ENCODE measurements at places on chromosomes 2 and 18.

GRCh38 chr2:217789736-217790181, 213.0 kb downstream of the TNS1 start:
- DNase-seq, result no peak

GRCh38 chr18:26386441-26386840, 160.2 kb downstream of the TAF4B start:
- DNase-seq, result no peak

- DNase-seq, result no peak
These were observed 25.8 kb upstream of the NRP2 start for GRCh38 chr2:205656461-205656860.

DNA sequence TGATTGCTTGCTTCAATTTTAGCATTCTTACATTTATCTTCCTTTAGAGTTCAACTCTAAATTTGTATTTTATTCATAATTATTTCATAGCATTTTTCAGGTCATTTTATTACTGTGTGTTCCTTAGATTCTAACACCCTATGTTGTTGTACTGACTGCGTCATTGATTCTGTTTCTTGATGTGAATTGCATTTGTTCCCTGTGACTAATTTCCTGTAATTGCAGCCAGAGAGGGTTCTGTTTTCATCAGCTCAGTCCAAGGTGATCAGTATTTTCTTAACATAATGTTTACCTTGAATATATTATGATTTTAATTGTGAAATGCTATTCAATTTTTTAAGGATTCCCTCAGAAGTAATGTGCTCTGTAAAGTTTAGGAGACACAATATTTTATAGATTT, 970.2 kb upstream of the PIK3C3 start:
- no peak for DNase-seq

DNA sequence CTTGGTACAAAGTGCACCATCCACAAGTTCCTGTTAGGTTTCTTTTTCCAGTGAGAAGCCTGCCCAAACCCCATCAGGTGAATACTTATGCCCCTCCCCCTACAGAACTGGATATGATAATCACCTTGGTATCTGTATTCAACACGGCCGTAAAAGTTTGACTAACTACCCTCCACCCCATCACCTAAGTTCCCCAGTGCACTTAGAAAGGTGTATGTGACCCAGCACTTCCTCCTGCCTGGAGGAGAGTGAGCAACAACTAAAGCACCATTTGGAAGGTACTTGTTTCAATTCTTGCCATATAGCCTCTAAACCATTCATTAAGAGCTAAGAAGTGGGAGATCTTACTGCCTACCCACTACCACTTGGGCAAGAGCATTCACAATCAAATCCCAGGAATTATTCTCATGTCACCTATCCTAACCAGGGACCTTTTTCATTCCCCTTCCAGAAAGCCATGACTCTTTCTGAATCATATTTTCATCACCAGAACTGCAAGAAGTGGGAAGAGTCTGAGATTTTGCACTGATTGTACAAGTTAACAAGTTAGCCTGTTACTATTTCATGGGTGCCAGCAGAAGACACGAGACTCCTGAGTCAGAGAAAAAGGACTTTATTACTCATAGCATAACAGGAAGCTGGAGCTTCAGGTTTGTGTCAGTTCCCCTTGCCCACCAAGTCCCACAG, 53.5 kb upstream of the NDUFV2 start:
- no peak for DNase-seq

- no peak for DNase-seq
These were observed 92.0 kb downstream of the NDUFA10 start for GRCh38 chr2:239932881-239933735.

GRCh38 chr2:98543214-98543613, 65.1 kb downstream of the COA5 start:
- no peak for DNase-seq

- DNase-seq, result no peak
These were observed 236.5 kb downstream of the ZNF804A start for GRCh38 chr2:184834699-184835397.

GRCh38 chr2:131425231-131425941, 50.5 kb upstream of the TUBA3D start:
- DNase-seq, result no peak

- DNase-seq, result no peak
These were observed 232.8 kb downstream of the PIK3C3 start for GRCh38 chr18:42187611-42188380.

GRCh38 chr2:208062961-208063360, 37.6 kb upstream of the PLEKHM3 start:
- no peak for DNase-seq

DNA sequence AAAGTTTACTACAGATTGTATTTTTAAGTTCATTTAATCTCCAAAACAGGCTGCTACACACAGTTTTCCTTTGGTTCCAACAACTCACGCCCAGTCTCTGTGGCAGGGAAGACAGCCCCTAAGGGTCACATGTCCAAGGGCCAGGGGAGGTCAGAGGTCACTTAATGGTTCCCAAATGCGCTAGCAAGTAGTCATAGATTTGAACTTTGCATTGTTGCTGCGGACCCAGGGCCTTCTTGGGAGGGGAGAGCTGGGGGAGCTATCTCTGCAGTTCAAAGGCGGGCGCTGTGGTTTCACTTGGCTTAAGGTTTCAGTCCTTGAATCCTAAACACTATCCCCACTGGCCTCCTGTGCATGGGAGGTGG, 74.8 kb upstream of the ZNF532 start:
- no peak for DNase-seq

DNA sequence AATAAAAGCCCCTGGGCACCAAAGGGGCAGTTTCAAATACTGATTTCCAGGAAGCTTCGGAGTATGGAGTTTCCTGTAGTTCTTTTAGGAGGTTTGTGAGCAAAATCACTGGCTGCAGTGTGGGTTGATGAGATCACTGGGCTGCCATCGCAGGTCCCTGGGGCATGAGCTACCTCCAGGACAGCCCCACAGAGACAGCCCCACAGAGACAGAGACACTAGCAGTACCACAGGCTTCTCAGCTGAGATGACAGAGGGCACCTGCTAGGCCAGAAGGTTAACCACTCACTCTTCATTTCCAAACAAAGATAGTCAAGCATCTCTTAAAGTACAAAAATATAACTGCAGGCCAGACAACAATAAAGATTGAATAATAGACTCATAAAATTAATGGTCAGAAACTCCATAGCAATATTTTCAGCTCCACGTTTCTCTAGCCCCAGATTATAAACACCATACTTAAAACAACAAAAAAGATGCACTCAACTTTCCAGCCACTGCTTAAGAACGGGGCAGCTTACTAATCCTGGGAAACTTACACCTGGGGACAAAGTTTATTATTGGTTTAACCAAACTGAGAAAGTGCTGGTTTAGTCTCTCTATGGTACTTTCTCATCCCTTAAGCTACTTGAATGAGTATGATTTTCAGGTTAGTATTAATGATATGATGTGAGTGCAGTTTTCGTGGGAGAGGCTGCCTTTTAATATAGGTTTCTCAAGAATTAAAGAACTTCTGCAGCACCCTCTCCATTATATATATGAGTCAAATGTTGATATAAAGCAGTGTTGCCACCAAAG, 11.6 kb downstream of the AFF3 start:
- no peak for DNase-seq

DNA sequence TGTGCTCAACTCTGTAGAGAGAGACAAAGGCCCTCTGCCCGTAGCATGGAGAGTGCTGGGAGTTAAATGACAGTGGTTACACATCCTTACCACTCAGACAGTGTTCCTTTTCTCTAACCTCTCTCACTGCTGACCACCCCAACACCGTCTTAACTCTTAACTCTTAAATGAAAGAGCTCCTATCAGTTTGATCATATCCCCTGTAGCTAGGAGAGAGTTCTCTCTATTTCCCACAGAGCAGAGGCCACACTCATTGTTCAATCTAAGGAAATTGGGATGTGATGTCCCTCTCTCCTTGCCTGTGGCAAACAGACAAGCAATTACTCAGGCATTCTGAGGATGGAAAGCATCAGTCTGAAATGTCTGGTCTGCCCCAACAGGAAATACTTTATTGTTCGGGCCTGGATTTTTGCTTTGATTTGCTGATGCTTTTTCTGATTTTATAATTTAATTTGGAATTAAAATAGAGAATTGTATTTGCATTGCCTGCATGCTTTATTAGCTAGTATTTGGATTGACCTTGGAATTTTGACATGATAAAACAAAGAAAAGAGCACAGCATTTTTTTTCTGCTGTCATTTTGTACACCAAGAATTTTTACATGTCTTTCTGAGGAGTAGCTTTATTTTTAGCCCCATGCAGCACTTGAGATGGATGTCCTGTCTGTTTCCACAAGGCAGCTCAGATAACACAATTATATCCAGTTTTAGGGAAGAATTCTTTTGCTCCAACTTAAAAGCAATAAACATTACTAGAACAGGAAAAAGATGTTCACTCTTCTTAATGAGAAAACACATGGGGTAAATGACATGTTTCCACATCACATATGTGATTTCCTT, 27.7 kb upstream of the IER3IP1 start:
- DNase-seq, result no peak

DNA sequence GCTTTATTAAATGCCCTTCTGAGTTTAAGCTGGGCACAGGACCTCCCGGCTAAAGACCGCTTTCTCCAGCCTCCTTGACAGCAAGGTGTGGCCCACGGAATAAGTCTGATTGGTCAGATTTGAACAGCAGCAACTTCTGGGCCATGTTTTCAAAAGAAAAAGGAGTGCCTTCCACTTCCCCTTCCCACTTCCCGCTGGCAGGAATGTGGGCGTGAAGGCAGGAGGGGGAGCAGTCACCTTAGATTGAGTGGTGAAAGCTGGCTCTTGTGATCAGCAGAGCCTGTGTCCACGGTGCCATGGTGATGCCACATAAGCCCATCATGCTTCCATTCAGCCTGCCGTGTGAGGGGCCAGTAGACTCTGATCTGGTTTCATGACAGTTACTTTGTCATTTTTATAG, 136.6 kb upstream of the GLI2 start:
- no peak for DNase-seq
